Osteocyte (in vitro differentiated cells): ENCODE measurements at places on chromosomes 3 and 15. TPM values are rescaled to one million over a fixed set of nuclear protein-coding genes. Genes with fewer than 3 reads are reported as not detected.

GRCh38 chr15:79166311-79166955 lies 75.9 kb upstream of the RASGRF1 start:
- H3K4me3 ChIP-seq = no peak overlapping the region
- H3K27me3 ChIP-seq = peaks cover 6% of the 10 kb centered on the region
- no peak overlapping the region for H3K27ac ChIP-seq
- DNase-seq = peak; percentile 56
- H3K36me3 ChIP-seq = no peaks in the 10 kb centered on the region

DNA sequence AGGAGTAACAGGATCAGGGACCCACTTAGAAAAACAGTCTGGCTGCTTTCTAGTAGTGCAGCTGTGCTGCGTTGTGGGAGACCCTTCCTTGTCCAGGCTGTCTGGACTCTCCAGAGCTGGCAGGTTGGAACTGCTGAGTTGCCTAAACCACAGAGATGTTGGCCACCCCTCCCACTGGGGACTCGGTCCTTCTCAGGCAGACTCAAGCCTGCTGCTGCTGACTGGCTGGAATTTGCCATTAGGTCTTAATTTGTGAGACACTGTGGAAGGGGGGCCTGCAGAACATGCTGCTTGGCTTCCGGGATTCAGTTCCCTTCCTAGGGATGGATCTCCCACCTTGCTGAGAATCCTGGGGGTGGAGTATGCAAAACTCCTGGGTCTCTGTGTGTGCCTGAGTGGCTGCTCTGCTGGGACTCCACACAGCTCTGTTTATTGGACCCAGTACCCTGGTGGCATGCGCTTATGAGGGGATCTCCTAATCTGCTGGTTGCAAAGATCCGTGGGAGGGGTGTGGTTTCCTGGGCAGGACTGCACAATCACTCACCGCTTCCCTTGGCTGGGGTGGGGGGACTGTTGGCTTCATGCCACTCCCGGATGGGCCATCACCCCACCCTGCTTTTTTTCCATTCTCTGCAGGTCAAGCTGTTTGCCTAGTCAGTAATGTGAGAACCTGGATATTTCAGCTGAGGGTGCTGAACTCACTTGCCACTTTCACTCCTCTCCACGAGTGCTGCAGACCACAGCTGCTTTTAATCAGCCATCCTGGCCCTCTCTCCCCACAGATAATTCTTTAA lies 150.5 kb downstream of the CFAP20DC start:
- no peak for DNase-seq
- peaks cover 5% of the 10 kb centered on the region for H3K27me3 ChIP-seq
- H3K4me3 ChIP-seq = no peak overlapping the region
- no peaks in the 10 kb centered on the region for H3K36me3 ChIP-seq

Gene FEZF2
- total RNA-seq = not detected in 2 replicates

- no peak overlapping the region for H3K27ac ChIP-seq
- no peaks in the 10 kb centered on the region for H3K4me1 ChIP-seq
- no peak for DNase-seq
- no peaks in the 10 kb centered on the region for H3K27me3 ChIP-seq
Measured at GRCh38 chr3:133872781-133873180, 22.9 kb downstream of the RAB6B start.

GRCh38 chr15:58770857-58771620 lies at the start of gene MINDY2:
Gene MINDY2, plus strand, starts transcription at chr15:58771302. Its CDS starts 94 bp downstream, at chr15:58771396.
- H3K4me1 ChIP-seq = peaks cover 9% of the 10 kb centered on the region
- peak within 1 kb of the TSS; percentile 97 for H3K27ac ChIP-seq
- no peak within 1 kb of the TSS for H3K4me3 ChIP-seq

Gene RTP1
- not detected in 2 replicates for total RNA-seq

DNA sequence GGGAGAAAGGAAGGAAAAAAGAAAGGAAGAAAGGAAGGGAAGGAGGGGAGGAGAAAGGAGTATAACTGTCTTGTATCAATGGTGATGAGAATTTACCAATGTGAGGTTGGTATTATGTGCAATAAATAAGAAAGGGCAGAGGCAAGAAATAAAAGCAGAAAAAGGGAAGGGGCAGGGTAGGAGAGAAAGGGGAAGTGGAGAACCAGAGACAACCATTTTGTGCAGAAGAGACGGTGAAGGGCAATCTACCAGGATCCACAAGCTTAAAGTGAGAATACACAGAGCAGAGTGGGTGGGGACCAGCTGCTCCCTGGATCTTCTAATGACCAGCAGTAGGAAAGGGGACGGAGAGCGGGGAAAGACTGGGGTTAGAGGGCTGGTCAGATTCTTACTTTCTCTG lies 106.9 kb upstream of the SLCO2A1 start:
- H3K4me1 ChIP-seq = no peaks in the 10 kb centered on the region
- H3K4me3 ChIP-seq = no peak overlapping the region
- no peak for DNase-seq

Gene HES1
- total RNA-seq = 41.0 and 51.6 TPM in 2 replicates

Gene THRB
- 3.6 and 4.6 TPM in 2 replicates for total RNA-seq

Gene GASK1A
- not detected in 2 replicates for total RNA-seq

DNA sequence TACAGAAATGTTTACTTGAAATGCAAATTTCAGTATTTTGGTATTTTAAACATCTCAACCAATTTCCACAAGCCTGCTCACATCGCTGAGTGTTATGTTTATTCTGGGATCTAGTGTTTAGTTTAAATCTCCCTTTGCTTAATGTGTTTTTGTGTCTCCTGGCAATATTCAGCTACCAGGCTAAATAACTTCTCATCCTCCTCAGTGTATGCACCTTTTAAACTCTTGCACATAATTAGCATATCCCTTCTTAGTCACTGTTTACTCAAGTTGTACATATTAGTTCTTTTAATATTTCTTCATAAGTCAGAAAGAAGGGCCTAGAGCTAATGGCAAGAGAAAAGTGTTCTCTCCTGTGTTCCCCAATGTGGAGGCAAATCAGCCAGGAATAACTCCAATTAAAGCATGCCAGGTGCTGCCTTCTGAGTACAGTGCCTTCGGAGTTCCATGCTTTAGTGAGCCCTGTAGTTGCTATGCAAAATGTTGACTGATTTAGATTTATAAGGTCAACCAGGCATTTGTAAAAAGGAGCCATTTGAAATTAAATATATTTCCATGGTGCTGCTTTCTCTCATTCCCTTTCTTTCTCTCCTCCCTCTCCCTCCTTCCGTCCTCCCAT lies 234.3 kb downstream of the GAP43 start:
- peaks cover 5% of the 10 kb centered on the region for H3K4me1 ChIP-seq
- no peak overlapping the region for H3K27ac ChIP-seq

DNA sequence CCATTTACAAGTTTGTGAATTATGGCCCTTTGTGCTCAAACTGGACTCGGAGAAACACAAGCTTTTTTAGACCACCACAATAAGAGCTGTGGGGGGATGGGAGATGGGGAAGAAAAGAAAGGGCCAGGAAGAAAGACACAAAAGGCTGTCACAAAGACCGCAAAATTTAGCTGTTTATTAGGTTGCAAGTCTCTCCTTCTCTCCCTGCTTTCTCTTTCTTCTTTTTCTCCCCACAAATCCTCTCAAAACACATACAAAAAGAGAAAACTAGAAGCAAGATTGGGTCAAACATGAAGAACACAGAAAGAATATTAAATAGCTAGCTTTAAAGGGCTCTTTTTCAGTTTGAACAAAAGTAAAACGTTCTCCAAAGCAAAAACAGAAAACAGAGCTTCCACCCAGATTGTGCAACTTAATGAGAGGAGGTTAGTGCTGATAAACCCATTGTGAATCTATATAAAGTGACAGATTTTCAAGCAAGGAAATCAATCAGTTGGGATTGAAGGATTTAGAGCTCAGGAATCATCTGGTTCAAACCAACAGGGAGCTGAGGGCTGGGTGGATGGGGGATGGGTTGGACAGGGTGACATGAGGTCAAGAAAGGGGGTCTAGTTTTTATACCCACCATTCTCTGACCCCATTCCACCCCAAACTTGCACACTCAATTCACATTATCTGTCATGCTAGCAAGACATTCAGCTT lies 87.3 kb downstream of the DHX30 start:
- no peak for DNase-seq
- H3K27ac ChIP-seq = peak overlapping the region; percentile 9
- peaks cover 7% of the 10 kb centered on the region for H3K4me1 ChIP-seq
- H3K36me3 ChIP-seq = peaks cover 35% of the 10 kb centered on the region

DNA sequence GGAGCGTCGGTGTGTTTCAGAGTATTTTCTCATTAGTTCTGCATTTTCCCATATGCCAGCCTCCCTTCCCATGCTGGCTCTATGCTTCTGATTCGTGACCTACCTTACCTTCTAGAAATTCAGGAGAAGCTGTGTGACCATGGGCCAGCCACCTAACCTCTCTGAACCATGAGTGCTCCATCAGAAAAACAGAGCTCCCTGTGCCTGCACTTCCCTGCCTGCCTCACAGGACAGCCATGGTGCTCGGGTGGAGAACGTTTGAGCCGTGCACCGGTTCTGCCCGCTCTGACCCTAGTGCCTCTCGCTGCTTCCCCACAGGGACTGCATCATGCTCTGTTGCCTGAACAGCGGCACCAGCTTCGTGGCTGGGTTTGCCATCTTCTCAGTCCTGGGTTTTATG lies 74.5 kb upstream of the SLC6A1 start:
- no peaks in the 10 kb centered on the region for H3K36me3 ChIP-seq
- peaks cover 53% of the 10 kb centered on the region for H3K27me3 ChIP-seq
- H3K4me3 ChIP-seq = no peak overlapping the region
- H3K27ac ChIP-seq = no peak overlapping the region
- no peak for DNase-seq
- H3K4me1 ChIP-seq = no peaks in the 10 kb centered on the region

GRCh38 chr3:129056451-129057173 lies 4.0 kb upstream of the GP9 start:
- H3K4me3 ChIP-seq = no peak overlapping the region
- no peak for DNase-seq
- H3K36me3 ChIP-seq = no peaks in the 10 kb centered on the region
- H3K4me1 ChIP-seq = peaks cover 4% of the 10 kb centered on the region
- H3K27me3 ChIP-seq = peaks cover 14% of the 10 kb centered on the region

DNA sequence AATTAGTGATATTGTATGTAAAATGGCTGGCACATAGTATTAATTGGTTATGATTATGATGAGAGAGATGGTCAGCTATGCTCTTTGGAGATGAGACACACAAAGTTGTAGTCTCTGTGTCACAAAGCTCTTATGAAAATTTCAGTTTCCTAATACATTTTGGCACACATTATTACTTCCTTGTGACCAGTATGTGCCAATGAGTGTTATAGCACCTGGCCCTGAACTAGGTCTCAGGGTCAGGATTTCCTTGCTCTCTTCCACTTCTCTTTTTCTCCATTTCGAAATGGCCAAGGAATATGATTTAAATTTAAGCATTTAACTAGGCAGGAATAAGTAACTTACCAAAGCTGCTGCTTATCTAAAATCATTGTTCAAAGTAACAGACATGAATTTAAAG lies 28.0 kb downstream of the TIPARP start:
- H3K4me3 ChIP-seq = no peak overlapping the region
- no peaks in the 10 kb centered on the region for H3K27me3 ChIP-seq
- peak overlapping the region; percentile 81 for H3K27ac ChIP-seq
- peaks cover 70% of the 10 kb centered on the region for H3K4me1 ChIP-seq

- H3K27me3 ChIP-seq = peaks cover 12% of the 10 kb centered on the region
- H3K27ac ChIP-seq = no peak overlapping the region
- H3K4me1 ChIP-seq = peaks cover 19% of the 10 kb centered on the region
- H3K4me3 ChIP-seq = no peak overlapping the region
- H3K36me3 ChIP-seq = no peaks in the 10 kb centered on the region
- no peak for DNase-seq
Measured at GRCh38 chr3:21754839-21755238, 3.8 kb upstream of the ZNF385D start.

DNA sequence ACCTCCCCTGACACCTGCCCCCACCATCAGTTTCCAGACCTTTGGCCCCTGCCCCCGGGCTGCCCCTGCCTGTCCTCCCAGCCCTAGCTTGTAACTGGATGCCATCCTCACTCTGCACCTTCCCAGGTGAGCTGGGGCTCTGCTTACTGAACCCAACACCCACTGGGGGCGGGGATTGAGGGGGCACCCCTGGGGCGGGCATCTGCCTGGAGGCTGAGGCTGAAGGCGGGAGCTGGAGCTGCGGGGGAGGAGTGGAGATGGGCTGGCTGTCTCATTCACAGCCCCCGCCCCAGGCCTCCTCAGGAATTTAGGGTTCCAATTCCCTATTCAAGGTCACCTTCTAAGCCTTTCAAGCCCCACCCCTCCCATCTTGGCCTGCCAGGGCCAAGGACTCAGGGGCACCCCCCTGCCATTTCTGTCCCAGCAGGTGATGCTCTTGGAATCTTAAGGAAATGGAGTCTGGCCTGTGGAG lies 17.7 kb downstream of the PIF1 start:
- H3K4me1 ChIP-seq = peaks cover 3% of the 10 kb centered on the region
- H3K27ac ChIP-seq = no peak overlapping the region

DNA sequence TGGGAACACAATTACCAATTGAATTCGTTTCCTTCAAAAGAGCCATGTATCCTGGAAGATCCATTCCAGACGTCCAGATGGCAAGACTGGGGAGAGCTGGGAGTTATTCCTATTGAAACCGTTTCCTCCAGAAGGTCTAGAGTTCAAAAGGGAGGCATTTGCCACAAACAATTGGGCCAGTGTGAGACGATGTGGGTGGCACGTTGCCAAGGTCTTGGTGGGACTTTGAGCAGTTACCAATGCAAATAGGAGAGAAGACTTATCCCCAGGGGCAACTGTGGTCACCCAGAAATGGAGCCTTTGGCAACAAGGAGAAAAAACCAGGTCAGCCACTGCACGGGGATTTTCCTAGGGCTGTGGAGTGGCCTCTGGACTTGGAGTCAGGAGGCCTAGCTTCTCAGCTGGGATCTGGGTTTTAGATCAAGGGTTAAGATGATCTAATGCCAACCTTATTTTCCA lies 29.6 kb upstream of the TLE3 start:
- no peaks in the 10 kb centered on the region for H3K36me3 ChIP-seq
- H3K4me3 ChIP-seq = no peak overlapping the region
- no peak overlapping the region for H3K27ac ChIP-seq
- H3K27me3 ChIP-seq = peaks cover 68% of the 10 kb centered on the region

DNA sequence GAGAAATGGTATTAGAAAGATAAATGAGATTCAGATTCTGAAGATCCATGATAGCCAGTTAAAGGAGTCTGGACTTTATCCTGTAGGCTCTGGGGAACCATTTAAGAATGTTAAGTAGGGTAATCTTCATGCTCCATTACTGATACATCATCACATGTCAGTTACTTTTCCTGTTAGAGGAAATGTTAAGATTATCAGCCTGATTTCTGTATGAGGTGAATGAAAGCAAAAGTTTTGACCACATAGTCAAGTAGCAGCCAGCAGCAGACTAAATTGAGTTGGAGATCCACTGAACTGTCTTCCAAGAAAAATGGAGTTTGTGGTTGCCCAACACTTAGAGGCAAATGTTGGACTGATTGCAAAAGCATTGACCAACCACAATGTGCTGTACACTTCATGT lies 4.7 kb upstream of the COPB2 start:
- H3K27ac ChIP-seq = no peak overlapping the region
- peaks cover 1% of the 10 kb centered on the region for H3K36me3 ChIP-seq
- H3K4me1 ChIP-seq = peaks cover 12% of the 10 kb centered on the region
- no peak for DNase-seq
- no peaks in the 10 kb centered on the region for H3K27me3 ChIP-seq

DNA sequence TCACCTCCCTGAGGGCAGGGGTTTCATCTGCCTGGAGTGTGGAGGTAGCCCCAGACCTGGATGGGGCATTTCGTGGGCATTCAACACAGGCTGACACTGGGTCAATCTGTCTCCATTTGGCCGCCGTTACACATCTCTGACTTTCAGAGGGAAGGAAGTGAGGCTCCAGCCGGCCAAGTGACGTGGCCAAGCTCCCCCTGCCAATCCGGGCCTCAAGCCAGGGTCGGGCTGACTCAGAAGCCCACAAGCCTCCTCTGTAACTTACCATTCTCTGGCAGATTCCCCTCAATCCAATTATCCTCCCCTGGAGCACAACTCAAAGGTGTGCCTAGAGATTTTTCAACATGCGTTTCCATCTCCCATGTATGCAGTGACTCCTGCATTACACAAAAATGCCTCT lies 227.6 kb downstream of the KLF13 start:
- no peak for DNase-seq
- peaks cover 2% of the 10 kb centered on the region for H3K27me3 ChIP-seq
- no peak overlapping the region for H3K27ac ChIP-seq
- no peaks in the 10 kb centered on the region for H3K36me3 ChIP-seq
- no peaks in the 10 kb centered on the region for H3K4me1 ChIP-seq
- no peak overlapping the region for H3K4me3 ChIP-seq

Gene CLEC3B
- total RNA-seq = 166 and 181 TPM in 2 replicates
